Astrocyte (in vitro differentiated cells and primary cell): ENCODE measurements at places on chromosomes 2 and 18. TPM values are rescaled to one million over a fixed set of nuclear protein-coding genes. Genes with fewer than 3 reads are reported as not detected.

DNA sequence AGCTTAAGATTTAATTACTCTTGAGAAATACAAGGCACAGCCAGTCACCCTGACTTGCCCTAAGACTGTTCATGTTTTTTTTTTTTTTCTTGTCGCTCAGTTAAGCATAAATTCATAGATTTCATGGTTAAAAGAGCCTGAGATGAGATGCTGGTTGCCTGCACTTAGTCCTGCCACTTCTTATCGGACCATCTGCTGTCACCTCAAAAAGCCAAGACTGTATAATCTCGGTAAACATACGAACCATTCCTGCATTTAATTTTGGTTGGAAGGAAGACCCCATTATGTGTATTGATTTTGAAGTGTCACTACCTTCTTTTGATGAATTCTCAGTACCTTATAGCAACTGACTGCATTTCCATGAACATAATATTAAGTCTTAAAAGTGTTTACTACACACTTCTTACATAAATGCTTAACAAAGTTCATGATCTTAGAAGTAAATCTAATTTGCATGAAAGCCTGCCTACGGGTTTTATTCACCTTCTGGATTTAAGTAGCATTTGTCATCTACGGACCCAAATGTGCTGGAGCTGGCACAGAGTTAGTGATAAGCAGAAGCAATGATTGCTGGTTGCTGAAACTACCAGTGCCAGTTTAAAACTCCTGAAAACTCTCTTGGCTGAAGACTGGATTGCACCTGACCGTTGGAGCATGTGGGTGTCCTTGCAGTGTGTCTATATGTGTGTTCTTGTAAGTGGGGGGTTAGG is 843.4 kb downstream of the TMEM182 start:
- no peak for DNase-seq

DNA sequence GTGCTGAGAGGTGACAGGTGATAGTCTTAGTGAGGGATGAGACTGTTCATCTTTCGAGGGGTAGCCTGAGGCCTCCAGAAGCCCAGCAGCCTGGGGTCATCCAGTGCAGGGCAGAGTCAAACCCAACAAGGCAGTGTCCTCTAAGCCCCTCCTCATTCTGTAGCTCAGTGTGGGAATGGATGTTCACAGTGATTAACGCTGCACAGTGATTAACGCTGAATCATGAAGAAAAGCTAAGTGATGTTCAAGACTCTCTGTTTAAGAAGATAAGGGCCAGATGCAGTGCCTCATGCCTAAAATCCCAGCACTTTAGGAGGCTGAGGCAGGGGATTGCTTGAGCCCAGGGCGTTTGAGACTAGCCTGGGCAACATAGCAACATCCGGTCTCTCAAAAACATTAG is 56.3 kb upstream of the LAPTM4A start:
- no peak for DNase-seq

- DNase-seq: no peak
Measured at GRCh38 chr2:199847181-199847864, 3.7 kb downstream of the FTCDNL1 start.

The RGPD3 gene
- 0.10 and 0.16 TPM in 2 replicates for total RNA-seq
